ENCODE measurements at places on chromosomes 5 and 9.

- DNase-seq: no peak
These were observed 46.2 kb upstream of the ANKRD55 start for GRCh38 chr5:56279291-56279690.

GRCh38 chr5:44845777-44846176 lies 37.0 kb downstream of the MRPS30 start:
- DNase-seq: peak; percentile 97

GRCh38 chr5:164351245-164351834 lies 845.9 kb downstream of the MAT2B start:
- no peak for DNase-seq

DNA sequence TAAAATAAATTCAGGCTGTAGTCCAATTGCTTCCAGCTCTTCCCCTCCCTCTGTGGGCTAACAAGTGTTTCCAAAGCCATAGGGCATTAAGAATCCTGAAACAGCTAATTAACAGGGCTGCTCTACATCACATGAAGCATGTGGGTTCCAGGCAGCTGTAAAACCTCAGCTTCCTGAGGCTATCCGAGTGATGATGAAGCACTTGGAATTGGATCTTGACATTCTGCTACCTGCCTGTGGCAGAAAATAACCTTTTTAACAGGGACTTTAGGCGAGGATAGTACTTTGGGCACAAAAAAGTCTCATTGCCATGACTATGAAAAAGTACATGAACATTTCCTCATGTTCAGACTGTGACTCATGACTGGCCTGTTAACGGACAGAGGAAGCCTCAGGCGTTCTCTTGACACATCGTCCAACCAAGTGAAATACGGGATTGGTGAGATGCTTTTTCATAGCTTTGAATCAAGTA lies 107.2 kb downstream of the PDE4D start:
- no peak for DNase-seq

DNA sequence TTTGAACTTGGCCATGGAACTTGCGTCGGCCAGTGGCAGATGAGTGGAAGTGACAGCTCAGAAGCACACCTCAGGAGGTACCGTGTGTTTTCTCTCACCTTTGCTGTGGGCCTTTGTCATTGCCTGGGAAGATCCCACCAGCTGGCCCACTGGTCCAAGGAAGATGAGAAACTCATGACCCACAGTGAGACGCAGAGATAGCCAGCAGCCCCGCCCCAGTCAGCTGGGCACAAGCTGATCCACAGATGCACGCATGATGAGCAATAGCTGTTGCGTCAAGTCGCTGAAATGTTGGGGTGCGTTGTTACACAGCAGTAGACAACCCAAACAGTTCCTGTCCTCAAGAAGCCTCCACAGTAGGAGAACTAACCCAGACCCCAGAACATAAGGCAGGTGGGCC lies 30.8 kb upstream of the UNC5A start:
- no peak for DNase-seq

DNA sequence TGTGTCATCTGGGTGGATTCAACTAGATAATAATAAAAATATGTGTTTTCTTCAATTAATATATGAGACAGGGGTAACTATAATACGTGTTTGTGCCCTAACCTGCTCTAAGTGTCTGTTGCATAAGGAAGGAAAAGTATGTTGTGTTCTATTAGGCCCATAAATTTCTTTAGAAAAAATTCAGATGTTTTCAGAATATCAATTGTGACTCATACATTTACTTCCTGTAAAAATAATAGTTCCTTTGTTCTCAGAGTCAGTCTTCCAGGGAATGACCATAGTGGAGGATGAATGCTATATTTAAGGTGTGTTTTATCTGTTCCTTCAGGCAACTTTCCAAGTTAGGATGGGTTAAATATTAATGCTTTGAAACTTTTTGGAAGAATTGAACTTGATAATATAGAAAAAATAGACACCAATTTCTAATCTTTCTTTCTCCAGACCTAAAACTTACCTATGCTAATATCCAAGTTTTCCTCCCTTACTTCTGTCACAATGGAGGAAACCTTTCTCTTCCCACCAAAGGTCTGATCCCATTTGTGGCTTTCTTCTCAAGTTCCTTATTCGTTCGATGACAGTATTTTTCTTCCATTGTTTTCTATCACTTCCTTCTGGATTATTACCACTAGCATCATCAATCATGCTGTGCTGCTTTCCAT lies 49.9 kb downstream of the ISL1 start:
- DNase-seq: no peak

DNA sequence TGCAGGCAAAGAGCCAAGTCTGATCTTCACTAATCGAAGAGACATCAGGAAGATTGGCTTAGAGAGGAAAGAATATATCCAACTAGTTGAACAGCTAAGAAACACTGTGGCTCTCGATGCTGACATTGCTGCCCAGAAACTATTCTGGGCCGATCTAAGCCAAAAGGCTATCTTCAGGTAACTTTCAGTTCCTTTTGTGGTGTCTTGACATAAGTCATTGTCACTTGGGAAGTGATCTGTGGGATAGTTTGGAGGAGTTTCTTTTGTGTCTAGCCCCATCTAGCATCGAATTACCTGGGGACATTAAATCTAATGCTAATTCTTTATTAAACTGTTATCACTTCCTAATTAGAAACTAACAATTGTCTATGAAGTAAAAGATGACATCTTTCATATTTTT lies 24.0 kb downstream of the VLDLR start:
- DNase-seq: no peak

DNA sequence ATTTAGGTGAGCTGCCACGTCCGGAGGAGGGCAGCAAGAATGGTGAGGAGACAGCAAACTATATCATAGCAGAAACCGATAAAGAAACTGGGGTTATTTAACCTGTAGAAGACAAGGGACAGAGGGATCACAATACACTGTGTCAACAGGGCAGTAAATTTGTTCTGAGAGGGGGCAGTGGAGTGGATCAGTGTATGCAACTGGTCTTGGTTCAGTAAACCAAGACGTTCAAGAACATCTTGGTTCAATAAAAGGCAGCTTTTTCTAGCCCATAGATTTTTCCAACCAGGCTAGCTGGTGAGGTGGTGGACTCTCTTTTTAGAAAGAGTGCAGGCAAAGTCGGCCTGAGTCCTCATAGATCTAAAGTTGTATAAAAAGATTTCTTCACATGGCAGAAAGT lies 55.3 kb downstream of the PLAC8L1 start:
- no peak for DNase-seq

DNA sequence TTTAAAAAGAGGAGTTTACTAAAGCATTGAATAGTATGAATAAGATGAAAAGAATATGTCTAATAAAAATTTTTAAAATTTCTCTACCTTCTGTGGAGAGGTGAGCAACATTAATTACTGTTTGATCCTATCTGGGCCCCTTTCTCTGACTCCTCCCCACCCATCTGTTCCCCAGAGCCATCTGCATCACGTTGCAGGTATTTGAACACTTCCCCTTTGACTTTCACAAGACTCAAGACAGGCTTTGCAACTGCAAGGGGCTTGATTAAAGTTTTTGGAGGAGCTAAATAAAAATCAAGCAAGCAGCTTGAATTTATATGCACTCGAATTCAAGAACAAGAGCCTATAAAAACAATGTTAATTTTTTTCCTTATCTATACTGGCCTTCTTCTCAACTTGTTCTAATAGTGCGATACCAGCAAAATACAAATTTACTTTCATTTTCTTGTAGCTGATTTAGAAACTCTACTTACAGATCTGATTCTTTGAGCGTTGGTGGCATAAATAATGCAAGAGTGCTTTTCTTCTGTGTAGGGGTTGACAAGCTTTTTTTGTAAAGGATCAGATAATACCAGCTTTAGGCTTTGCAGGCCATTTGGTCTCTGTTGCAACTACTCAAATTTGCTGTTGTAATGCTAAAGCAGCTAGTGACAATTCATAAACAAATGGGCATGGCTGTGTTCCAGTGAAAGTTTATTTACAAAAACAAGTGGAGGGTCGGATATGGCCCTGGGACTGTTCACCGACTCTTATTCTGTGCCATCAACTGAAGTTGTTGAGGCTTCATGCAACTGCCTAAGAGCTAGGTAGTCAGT lies 21.2 kb downstream of the TXNDC8 start:
- DNase-seq: no peak

GRCh38 chr5:40491644-40492043 lies 188.1 kb upstream of the PTGER4 start:
- no peak for DNase-seq

DNA sequence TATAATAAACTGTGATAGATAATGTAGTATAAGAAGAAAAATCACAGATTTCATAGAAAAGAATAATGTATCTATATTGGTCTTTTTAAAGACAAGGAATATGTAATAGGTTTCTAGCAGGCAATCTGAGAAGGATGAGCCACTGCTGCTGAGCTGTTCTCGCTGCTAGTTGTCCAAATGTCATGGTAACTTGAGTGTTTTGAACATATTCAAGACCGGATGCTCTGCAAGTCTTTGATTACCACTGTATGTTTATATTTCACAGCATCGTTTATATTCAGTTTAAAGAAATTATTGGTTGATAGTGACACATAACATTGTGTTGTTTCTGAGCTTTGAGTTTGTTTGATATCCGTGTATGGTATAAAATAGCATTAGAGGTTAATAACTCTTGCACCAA lies 9.6 kb downstream of the C5orf47 start:
- no peak for DNase-seq

DNA sequence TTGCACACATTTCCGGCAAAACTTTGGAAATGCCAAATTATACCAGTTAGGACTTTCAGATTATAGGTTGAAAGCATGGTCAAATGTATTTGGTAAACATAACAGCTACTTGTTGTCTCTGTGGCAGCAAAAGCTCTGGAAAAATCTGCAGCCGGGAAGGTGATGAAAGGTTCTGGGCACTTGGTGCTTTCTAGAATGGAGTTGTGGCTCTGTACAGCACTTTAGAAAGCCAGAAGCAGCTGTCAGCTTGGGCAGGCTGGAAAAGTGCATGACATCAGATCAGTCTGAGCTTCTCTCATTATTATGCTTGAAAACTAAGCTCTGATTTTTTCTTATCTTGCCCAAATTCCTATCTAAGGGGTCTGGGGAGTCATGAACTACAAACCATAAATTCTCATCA lies 118.6 kb upstream of the MAST4 start:
- DNase-seq: no peak

DNA sequence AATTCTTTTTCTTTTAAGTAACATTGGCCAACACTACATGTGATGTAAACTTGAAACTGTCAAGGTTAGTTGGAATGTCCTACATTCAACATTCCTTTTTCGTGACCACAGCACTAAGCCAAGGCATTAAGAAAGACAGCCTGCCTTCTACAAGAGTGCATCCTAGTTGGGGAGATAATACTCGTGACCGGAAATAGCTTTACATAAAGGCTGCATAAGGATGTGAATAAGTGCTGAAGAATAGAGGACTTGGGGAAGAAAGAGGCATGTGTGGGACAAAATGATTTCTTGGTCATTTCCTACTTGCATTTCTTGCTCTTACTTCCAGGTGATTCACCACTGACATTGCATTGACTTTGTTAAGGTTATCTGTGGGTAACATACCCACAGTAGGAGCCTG lies 282.0 kb downstream of the DMRT2 start:
- no peak for DNase-seq

- peak; percentile 95 for DNase-seq
These were observed 74.4 kb upstream of the ATP10B start for GRCh38 chr5:160926428-160926827.

GRCh38 chr5:141882594-141883183 lies 4.5 kb upstream of the PCDH1 start:
- DNase-seq: peak; percentile 15
